Naive thymus-derived CD4-positive, alpha-beta T cell (primary cell): ENCODE measurements at places on chromosomes 7 and 10. TPM values are rescaled to one million over a fixed set of nuclear protein-coding genes. Genes with fewer than 3 reads are reported as not detected.

Gene CPA5
- not detected for total RNA-seq

Gene NHLRC2
- total RNA-seq, result 10.3 TPM

Gene LIPJ
- total RNA-seq, result not detected

Gene BMPER
- not detected for total RNA-seq

Gene GRID2IP
- 1.4 TPM for total RNA-seq

Gene ACSM6
- not detected for total RNA-seq

Gene PRSS37
- total RNA-seq, result not detected

Gene NME8
- not detected in 2 replicates for total RNA-seq

Gene IPMK
- total RNA-seq, result 6.1 TPM

Gene PALD1
- 0.20 TPM for total RNA-seq

Gene VPS41
- total RNA-seq, result 59.8 TPM

Gene MCM7
- 168 TPM for total RNA-seq

Gene INMT
- total RNA-seq, result 4.8 and 5.0 TPM in 2 replicates

Gene WDR11
- total RNA-seq, result 44.6 TPM

Gene ADGRA1
- total RNA-seq, result not detected

Gene TMEM270
- total RNA-seq, result not detected in 2 replicates

Gene CYP2E1
- 2.0 TPM for total RNA-seq

Gene MINDY3
- 43.8 TPM for total RNA-seq

Gene PRRT4
- 0.49 TPM for total RNA-seq

Gene TMEM139
- total RNA-seq, result 0.51 TPM

Gene IQUB
- total RNA-seq, result not detected

Gene C10orf143
- 10.2 TPM for total RNA-seq

Gene UTF1
- total RNA-seq, result not detected

Gene ABLIM1
- 258 TPM for total RNA-seq

Gene CAPZA2
- total RNA-seq, result 118 TPM

Gene LRIT1
- not detected for total RNA-seq

Gene PRKCQ
- total RNA-seq, result 59.6 TPM

Gene OR2A42
- total RNA-seq, result not detected

Gene NOS3
- total RNA-seq, result 3.7 TPM

Gene LIPM
- not detected for total RNA-seq

Gene PIP
- not detected for total RNA-seq

Gene SPDYE6
- total RNA-seq, result 0.51 TPM

Gene SLC26A5
- not detected for total RNA-seq

Gene TFPI2
- total RNA-seq, result 0.71 TPM

Gene DPYSL4
- total RNA-seq, result 0.66 TPM

Gene COL1A2
- total RNA-seq, result 0.41 TPM

Gene SCART1
- total RNA-seq, result 4.5 TPM

Gene HHEX
- total RNA-seq, result 0.27 TPM

Gene BCAP29
- total RNA-seq, result 10.5 TPM

Gene C10orf105
- total RNA-seq, result 0.13 TPM

Gene GIMAP4
- total RNA-seq, result 406 TPM

Gene PDGFA
- 0.64 TPM for total RNA-seq

Gene LLCFC1
- total RNA-seq, result not detected

Gene SNCG
- not detected for total RNA-seq

Gene TMEM140
- total RNA-seq, result 20.0 TPM
